ENCODE measurements at places on chromosomes 3 and 15. TPM values are rescaled to one million over a fixed set of nuclear protein-coding genes. Genes with fewer than 3 reads are reported as not detected.

Gene SEMA3F
- polyA plus RNA-seq, result 26.8 TPM

Gene DPPA4
- 1.0 TPM for polyA plus RNA-seq

Gene RYK
- 53.9 TPM for polyA plus RNA-seq

Gene SCG5
- polyA plus RNA-seq, result 25.9 TPM

All from muscle of leg (tissue), 16 donors.